GM13977 (cell line): ENCODE measurements at places on chromosomes 7 and 10.

DNA sequence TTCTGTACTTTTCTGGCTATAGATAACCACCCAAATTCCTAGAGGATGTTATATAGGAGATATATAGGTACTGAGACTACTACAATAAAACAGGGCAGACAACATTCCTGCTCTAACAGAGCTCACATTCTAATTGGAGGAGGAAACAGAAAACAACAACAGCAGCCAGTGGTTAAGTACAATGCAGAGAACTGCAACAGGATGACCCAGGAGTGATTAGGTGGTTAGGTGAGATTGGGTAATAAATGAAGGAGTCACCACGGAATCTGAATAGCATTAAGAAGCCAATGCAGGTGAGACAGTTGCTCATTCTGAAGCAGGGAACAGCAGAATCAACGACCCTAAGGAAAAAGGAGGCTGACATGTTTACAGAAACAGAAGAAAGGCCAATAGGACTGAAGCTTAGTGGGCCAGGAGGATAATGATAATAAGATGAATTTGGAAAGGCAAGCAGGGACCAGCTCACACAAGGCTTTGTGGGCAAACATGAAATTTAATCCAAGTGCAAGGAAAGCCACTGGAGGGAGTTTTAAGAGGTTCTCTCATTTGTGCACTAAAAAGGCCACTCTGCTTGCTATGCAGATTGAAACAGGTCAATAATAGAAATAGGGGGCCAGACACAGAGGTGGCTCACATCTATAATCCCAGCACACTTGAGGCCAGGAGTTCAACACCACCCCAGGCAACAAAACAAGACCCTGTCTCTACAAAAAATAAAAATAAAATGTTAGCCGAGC is 16.9 kb upstream of the REEP3 start:
- DNase-seq, result no peak

DNA sequence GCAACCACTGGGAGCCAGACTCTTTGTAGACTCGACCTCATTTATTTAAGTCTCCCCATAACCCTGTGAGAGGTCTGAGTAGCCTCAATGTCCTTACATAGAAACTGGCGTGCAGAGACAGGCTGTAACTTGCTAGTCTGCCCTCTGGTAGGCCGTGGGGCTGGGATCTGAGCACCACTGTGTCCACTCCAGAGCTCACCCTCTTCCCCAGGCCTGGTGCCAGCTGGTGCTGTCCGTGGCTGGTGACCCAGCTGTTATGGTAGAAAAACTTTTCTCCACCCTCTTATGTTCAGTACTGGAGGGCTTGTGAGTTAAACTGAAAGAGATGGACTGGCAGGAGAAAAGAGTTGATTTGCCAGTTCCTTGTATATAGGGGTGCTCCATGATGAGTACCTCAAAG is 41.9 kb downstream of the ADAMTS14 start:
- no peak for DNase-seq

DNA sequence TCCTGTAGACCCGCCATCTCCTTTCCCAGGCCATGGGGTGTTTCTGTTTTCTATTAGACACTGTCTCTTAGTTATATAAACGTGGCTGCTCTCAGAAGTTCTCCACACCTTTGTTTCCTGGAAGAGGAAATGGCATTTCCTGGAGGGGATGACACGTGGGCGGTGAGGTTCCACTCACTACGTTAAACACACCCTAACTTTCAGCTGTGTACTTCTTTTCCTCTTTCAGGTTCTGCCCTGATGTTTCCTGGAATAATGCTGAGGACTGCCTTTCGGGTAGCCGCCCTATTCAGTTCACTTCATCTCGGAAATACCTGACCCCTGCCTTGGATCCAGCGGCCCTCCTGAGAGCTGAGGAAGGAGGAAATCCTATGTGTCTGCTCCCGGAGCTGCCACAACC is 3.4 kb upstream of the PRKCQ start:
- no peak for DNase-seq

DNA sequence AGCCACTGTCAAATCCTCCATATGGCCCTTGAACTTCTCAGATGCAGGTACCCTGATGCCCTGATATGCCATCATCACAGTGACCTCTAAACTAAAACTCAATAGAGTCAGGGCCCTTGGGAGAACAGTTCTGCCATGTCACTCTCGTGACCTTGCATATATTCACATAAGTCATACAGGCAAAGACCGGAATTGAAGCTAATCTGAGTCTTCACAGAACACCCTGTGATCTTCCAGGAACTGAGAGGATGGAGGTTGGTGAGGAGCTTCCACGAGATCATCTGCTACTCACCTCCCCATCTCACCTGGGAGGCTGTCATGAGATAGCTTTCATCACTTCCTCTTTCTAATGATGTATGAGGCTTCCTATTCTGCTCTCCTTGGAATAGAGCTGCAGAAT is 228.7 kb upstream of the CCDC6 start:
- peak; percentile 2 for DNase-seq

DNA sequence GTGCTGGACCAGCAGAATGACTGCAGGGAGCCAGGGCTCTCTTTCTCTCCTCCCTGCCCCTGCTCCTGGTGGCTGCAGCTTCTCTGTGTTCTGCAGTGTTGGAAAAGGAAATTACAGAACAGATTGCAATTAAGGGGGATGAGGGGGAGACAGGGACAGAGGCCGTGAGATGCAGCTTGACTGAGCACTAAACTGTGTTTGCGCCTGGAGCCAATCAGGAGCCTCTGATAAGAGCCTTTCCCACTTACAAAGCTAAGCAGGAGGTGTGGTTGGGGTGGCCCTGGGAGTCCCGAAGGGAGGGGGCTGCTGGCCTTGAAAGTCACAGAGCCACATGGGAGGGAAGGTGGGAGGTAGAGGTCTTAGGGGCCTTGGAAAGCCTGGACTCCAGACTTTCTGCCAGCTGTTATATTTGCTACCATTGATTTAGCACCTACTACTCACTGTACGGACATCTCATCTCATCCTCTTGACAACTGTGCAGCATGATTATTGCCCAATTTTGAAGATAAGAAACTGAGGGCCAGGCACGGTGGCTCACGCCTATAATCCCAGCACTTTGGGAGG is 26.7 kb downstream of the TRIM8 start:
- no peak for DNase-seq

GRCh38 chr7:55326081-55326835 is 38.9 kb upstream of the LANCL2 start:
- DNase-seq, result no peak

DNA sequence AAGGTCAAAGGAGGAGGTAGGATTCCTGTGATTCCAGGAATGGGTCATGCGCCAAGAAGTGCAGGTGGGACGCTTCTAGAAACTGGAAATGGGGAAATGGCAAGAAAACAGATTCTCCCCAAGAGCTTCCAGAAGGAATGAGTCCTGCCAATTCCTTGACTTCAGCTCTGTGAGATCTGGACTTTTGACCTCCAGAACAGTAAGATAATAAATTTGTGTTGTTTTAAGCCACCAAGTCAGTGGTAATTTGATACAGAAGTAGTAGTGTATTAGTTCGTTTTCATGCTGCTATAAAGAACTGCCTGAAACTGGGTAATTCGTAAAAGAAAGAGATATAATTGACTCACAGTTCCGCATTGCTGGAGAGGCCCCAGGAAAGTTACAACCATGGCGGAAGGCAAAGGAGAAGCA is 178.6 kb upstream of the GALNT17 start:
- no peak for DNase-seq

- DNase-seq, result no peak
Measured at GRCh38 chr10:70996549-70996948, 108.2 kb upstream of the PCBD1 start.

GRCh38 chr10:59793919-59794318 is 40.7 kb upstream of the MRLN start:
- no peak for DNase-seq

GRCh38 chr7:129187681-129188371 is 607 bp upstream of the SMO start:
- DNase-seq, result peak; percentile 49

GRCh38 chr7:65968256-65969185 is 13.5 kb downstream of the GUSB start:
- no peak for DNase-seq
